ENCODE measurements at places on chromosomes 1 and 21. TPM values are rescaled to one million over a fixed set of nuclear protein-coding genes. Genes with fewer than 3 reads are reported as not detected.

Gene MAP10
- total RNA-seq = 2.7 TPM

Gene SEC16B
- 2.9 TPM for total RNA-seq

Gene DIRAS3
- total RNA-seq = 2.1 TPM

Gene LAD1
- not detected for total RNA-seq

Gene PRRX1
- total RNA-seq = 307 TPM

Gene SCMH1
- 30.9 TPM for total RNA-seq

Gene CDA
- 0.59 TPM for total RNA-seq

Gene PKP1
- total RNA-seq = under 0.01 TPM

DNA sequence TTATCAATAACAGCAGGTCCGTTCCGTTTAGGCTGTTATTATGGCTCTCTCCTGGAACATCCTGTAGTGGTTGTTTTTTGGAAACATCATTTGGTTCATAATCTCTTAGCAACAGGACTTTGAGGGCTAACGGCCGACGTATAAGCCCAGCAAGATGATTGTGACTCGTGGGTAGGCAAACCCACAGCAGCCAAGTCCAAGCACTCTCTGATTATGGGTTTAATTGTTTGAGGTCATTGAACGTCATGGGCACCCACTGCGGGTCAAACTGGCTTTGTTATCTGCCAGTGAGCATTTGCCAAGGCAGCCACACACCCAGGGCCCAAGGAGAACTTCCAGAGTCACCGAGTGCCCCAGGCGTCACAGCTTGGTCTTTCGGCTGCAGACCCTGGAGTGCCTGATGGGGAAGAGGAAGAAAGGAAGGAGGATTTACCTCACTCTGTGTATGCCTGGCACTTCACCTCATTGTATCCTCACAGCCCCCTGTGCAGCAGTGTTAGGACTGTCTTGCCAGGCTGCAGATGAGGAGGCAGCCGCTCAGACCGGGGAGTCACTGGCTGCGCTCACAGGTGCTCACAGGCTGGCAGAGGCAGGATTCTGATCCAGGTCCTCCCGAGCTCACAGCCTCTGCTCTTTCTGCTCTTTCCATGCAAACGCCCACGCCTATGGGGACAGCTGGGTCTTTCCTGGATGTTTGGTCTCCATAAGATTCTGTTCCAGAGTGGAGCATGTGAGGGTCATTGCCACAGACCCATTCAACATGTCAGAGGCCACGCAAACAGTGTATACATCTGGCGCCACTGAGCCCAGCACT lies 30.8 kb upstream of the EPS8L3 start:
- peak overlapping the region; percentile 61 for H3K27ac ChIP-seq
- peak; percentile 86 for DNase-seq
- no peak overlapping the region for H3K4me3 ChIP-seq
- H3K36me3 ChIP-seq = no peaks in the 10 kb centered on the region

DNA sequence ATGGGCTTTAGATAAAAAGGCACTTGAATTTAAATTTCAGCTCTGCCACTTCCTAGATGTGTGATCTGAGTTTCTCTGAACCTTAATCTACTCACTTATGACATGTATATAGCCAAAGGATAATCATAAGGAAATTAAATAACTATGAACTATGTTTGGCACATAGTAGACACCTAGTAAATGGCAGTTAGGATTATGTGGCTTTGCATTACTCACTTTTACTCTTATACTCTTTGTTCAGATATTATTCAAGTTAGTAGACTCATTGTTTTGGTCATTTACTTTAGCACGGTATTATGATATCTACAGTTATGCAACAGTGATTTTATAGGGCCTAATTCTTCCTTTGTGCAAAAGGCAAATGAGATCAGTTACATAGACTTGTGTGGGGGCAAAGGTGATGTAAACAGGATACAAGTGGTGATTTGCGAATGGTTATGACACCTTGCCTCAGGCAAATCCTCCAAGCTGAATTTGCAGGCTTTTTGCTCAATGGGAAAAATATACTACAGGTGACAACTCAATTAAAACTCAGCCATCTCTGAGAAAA lies 297.2 kb upstream of the PBX1 start:
- no peaks in the 10 kb centered on the region for H3K36me3 ChIP-seq
- H3K27ac ChIP-seq = no peak overlapping the region
- no peaks in the 10 kb centered on the region for H3K27me3 ChIP-seq
- H3K4me3 ChIP-seq = no peak overlapping the region
- DNase-seq = no peak

DNA sequence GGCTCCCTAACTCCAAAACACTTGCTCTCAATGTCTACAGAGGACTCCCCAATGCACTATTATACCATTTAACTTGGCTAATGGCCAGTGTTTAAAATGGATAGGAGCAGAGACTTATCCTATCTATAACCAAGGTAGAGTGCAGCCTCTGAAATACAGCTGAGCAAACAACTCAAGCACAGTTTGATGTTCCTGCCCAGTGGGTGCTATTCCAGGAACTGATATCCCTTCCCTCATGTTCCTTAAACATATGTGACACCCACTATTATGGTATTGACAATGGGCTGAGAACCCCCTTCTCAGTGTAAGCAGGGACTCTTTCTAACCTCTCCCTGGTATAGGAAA lies 51.7 kb downstream of the SH3GLB1 start:
- H3K4me3 ChIP-seq = no peak overlapping the region
- H3K4me1 ChIP-seq = peaks cover 3% of the 10 kb centered on the region
- no peak for DNase-seq
- H3K36me3 ChIP-seq = no peaks in the 10 kb centered on the region
- peaks cover 7% of the 10 kb centered on the region for H3K27me3 ChIP-seq
- H3K27ac ChIP-seq = no peak overlapping the region

DNA sequence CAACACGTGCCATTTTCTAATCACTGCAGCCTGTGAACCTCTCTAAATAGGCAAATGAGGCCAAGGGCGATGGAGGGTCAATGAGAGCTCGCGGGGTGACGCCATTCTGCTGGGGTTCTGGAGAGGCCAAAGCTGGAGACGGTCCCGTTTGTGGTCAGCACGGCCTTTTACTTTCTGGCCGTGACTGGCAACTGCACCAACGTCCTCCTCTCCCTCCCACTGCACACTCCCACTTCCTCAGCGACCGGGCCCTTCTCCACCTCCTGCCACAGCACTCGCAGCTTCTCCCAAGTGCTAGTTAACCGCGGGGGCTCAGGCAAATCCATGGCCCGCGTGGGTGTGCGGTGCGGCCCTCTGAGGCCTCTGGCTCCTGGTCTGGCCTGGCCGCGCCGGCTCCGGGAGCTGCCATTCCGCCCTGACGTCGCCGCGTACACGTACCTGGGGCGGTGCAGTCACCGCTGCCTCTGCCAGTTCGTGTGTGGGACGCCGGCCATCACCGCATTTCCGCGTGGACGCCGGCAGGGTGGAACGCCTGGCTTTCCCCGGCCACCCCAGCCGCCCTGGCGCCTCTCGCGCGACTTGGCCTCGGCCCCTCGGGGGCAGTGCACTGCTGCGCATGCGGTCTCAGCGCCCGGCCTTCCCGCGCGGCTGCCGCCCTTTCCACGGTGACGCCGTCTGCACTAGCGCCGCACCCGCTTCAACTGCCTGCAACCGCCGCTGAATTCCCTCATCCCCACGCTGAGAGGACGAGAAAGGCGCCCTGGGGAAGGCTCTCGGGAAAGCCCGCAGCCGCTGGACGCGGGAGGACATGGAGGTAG lies 18.2 kb downstream of the OR2C3 start:
- H3K36me3 ChIP-seq = no peaks in the 10 kb centered on the region
- no peak overlapping the region for H3K4me3 ChIP-seq
- no peak overlapping the region for H3K27ac ChIP-seq

- H3K4me3 ChIP-seq = no peak overlapping the region
- no peaks in the 10 kb centered on the region for H3K27me3 ChIP-seq
- H3K36me3 ChIP-seq = no peaks in the 10 kb centered on the region
- peak; percentile 61 for DNase-seq
- peaks cover 26% of the 10 kb centered on the region for H3K4me1 ChIP-seq
Observed at GRCh38 chr1:17614586-17614985, 75.1 kb downstream of the ARHGEF10L start.

DNA sequence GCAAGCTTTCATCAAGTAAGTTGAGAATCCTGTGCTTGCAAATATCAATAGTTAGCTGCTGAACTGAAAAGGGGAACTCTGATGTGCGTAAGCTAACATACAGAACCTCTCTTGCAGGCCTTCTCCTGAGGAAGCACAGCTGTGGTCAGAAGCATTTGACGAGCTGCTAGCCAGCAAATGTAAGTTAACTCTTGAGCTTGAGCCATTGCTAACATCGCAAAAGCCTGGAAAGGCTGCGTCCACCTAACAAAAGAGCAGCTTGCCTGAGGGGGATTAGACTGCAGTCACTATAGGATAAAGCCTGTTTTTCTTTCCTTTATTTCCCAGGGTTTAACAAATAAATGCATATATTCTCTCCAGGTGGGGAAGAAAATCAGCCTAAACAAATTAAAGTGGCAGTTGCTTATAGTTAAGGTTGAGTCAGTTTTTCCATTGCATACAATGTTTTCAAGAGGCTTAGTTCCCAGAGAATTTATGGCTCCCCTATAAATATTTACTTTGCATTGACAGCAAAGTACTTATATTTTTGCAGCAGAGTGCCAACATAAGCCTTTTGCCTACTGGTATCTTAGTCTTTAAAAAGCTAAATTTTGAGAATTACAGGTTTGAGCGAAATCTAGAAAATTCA lies 1.5 kb downstream of the RGS2 start:
- peak overlapping the region; percentile 97 for H3K4me3 ChIP-seq
- H3K27me3 ChIP-seq = no peaks in the 10 kb centered on the region
- peaks cover 25% of the 10 kb centered on the region for H3K4me1 ChIP-seq
- DNase-seq = no peak
- peaks cover 10% of the 10 kb centered on the region for H3K36me3 ChIP-seq
- H3K27ac ChIP-seq = no peak overlapping the region

DNA sequence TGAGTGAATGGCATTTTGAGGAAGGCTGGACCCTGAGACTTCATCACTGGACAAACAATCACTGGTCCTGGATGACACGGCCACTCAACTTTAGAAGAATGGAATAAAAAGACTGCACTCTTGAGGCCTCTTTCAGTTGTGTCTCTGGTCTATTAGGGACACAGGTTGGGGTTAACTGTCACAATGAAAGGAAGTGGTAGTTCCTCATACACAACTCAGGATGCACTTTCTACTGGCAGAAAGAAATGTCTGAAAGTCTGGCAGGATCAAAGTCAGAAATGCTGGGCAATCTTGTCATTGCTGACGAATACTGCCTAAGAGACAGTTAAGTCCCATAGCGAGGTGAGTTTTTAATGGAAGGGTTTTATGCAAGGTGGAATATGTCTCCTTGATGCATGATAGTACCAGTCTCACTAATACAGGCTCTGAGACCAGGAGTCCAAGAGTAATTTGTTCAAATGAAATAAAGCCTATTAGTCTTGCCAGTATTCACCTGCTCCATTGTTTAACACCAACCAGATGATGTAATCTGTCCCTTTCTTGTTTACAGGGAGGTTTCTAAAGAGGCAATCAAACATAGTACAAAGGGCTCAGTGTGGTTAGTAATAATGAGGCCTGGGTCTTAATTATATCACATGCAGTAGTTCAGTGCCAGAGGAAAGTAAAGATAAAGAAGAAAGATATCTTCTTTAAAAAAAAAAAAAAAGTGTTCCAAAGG lies 11.2 kb upstream of the RRP15 start:
- H3K27ac ChIP-seq = no peak overlapping the region
- H3K36me3 ChIP-seq = no peaks in the 10 kb centered on the region
- no peaks in the 10 kb centered on the region for H3K4me1 ChIP-seq
- DNase-seq = no peak
- no peak overlapping the region for H3K4me3 ChIP-seq

- peaks cover 7% of the 10 kb centered on the region for H3K36me3 ChIP-seq
- DNase-seq = no peak
- H3K4me1 ChIP-seq = no peaks in the 10 kb centered on the region
- H3K27ac ChIP-seq = no peak overlapping the region
- H3K4me3 ChIP-seq = no peak overlapping the region
Observed at GRCh38 chr1:45716700-45717099, 28.7 kb downstream of the TMEM69 start.

DNA sequence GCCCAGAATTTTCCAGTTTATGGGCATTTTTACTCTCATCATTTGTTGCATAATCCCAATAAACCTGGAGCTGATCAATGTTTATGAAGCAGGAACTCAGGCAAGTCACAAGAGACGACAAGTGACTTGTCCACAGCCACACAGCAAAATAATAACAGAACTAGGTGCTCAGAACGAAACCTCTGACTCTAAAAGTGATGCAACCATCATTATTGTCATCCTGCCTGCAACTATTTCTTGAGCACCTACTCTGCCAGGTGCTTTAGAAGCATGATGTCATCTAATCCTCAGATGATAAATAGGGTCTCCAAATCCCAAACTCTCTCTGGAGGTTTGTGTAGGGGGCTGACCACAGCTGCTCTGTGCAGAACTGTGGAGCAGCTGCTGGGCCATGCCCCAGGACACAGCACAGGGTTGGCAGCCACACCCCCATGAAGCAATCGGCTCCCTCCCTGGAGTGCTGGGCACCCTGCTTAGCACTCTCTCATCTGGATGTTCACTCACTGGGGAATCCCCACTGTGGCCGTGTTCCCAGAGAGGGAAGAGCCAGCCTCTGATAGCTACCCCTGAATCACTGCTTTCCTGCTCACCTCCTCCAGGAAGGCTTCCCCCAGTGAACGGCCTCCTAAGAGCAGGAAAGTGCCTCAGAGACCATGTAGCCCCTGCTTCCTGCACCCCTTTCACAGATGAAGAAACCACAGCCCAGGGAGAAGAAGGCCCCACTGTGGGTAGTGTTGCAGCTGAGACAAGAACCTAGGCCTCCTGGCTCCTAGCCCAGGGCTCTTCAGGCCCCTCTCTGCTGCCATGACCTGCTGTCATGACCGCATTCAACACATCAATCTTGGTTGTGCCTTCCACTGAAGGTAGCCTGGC lies 2.1 kb downstream of the TTC22 start:
- peaks cover 26% of the 10 kb centered on the region for H3K27me3 ChIP-seq
- H3K4me3 ChIP-seq = no peak overlapping the region
- peak; percentile 78 for DNase-seq
- peaks cover 6% of the 10 kb centered on the region for H3K4me1 ChIP-seq
- no peaks in the 10 kb centered on the region for H3K36me3 ChIP-seq

DNA sequence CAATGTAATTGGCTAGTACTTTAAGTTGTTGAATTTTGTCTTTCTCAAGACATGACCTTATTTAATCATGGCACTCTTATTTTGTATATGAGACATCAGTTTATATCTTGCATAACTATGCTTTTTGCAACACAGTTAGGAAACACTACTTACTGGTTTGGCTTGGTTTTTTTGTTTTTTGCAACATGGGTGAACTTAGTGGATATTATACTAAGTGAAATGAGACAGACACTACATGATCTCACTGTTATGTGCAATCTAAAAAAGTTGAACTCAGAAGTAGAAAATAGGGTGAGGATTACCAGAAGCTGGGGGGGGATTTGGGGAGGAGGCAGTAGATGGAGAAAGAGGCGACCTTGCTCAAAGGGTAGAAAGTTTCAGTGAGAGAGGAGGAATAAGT lies 132.1 kb downstream of the PLA2G4A start:
- no peaks in the 10 kb centered on the region for H3K4me1 ChIP-seq
- no peaks in the 10 kb centered on the region for H3K36me3 ChIP-seq
- no peak overlapping the region for H3K27ac ChIP-seq
- no peak for DNase-seq

Measured in osteoblast (primary cell).